Activated naive CD8-positive, alpha-beta T cell treated with anti-CD3 and anti-CD28 coated beads, Interleukin-2, amount 50 U/mL, for 24 hours (primary cell): ENCODE measurements at places on chromosomes 4 and X.
A peak's percentile ranks its signal among the peaks of the same experiment; 100 is the strongest.

GRCh38 chrX:2719774-2720447 is 28.8 kb downstream of the CD99 start:
- H3K36me3 ChIP-seq = peaks cover 79% of the 10 kb centered on the region
- H3K4me3 ChIP-seq = no peak overlapping the region
- H3K27me3 ChIP-seq = no peaks in the 10 kb centered on the region

DNA sequence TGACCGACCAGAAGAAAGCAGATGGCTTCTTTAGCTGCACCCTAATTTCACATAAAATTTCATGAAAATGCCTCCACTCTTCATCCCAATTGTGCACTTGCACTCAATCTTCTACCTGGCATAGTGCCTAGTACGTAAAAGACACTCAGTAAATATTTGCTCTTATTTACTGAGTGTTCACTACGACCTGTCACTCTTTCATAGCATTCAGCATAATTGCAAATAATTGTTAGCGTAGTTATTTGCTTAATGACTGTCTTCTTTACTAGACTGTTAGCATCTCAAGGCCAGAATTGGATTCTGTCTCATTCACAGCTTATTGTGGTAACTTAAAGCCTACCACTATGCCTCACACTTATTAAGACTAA is 130.2 kb downstream of the ENOX2 start:
- no peak for DNase-seq
- H3K36me3 ChIP-seq = peaks cover 3% of the 10 kb centered on the region
- no peaks in the 10 kb centered on the region for H3K27me3 ChIP-seq
- no peak overlapping the region for H3K4me3 ChIP-seq
- peaks cover 6% of the 10 kb centered on the region for H3K4me1 ChIP-seq

GRCh38 chr4:149141391-149141790 is 674.3 kb downstream of the IQCM start:
- no peaks in the 10 kb centered on the region for H3K4me1 ChIP-seq
- H3K4me3 ChIP-seq = no peak overlapping the region
- DNase-seq = no peak
- H3K27me3 ChIP-seq = peaks cover 8% of the 10 kb centered on the region

- no peaks in the 10 kb centered on the region for H3K36me3 ChIP-seq
- H3K27me3 ChIP-seq = peaks cover 53% of the 10 kb centered on the region
- H3K27ac ChIP-seq = no peak overlapping the region
These were observed 10.1 kb upstream of the NEUROG2 start for GRCh38 chr4:112526061-112526460.

GRCh38 chr4:47031751-47032404 is 511 bp downstream of the GABRB1 start:
- H3K27ac ChIP-seq = no peak overlapping the region
- DNase-seq = no peak
- peaks cover 13% of the 10 kb centered on the region for H3K4me1 ChIP-seq
- no peaks in the 10 kb centered on the region for H3K36me3 ChIP-seq
- peak overlapping the region; percentile 48 for H3K4me3 ChIP-seq

DNA sequence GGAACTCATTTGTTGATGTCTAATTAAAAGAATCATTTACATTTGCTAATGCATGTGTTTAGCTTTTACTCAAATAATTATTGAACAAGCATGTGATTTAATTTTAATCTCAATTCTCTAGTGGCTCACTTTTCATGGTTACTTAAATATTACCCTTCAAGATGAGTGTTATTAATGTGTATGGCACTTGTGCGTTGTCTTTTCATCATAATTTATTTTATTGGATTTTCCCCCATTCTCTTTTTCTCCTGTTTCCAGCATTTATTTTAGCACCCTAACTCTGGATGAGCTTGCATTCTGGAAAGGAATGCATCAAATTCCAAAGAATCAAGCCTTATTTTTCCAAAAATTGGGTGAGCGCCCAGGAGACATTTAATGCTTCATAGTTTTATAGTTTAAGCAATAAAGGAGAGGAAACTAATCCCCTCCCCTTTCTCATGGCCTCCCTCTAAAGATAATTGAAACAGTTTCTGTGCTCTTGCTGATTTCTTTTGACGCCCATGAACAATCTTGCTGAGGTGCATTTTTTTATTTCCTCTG is 191.1 kb upstream of the FAT4 start:
- no peak for DNase-seq
- no peaks in the 10 kb centered on the region for H3K27me3 ChIP-seq
- no peak overlapping the region for H3K27ac ChIP-seq
- no peaks in the 10 kb centered on the region for H3K36me3 ChIP-seq

DNA sequence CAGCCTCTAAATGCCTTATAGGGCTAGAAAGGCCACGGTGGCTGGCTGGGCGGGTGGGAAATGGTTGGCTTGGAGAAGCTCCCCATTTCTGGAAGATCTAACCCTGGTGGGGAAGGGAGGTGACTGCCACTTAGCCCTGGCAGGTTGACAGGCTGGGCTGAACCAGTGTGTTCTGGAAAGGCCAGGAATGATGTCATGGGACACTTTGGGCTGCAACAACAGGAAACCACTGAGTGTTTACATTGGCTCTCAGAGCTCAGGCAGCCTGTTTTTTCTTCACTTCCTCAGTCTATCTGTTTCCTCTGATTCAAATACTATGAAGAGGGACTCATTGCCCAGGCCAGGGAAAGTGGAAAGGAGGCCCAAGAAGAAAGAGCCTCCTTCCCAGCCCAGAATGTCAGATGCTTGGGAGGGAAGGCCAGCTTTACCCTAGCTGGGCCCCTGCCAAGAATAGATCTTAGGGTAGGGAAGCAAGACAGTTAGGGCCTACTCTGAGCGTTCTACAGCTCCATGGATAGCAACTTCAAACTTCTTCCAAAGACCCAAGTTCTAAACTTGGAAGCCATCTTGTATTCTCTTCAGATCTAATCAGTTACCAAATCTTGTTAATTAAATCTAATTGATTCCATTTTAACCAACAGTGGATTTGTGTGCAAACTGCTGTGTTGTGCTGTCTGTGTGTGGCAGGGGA is 65.8 kb upstream of the MSN start:
- peaks cover 77% of the 10 kb centered on the region for H3K4me1 ChIP-seq
- H3K4me3 ChIP-seq = peak overlapping the region; percentile 32
- no peaks in the 10 kb centered on the region for H3K27me3 ChIP-seq
- peaks cover 3% of the 10 kb centered on the region for H3K36me3 ChIP-seq
- DNase-seq = peak; percentile 52

GRCh38 chr4:27524224-27524623 is 663.6 kb downstream of the STIM2 start:
- H3K36me3 ChIP-seq = no peaks in the 10 kb centered on the region
- DNase-seq = no peak
- no peaks in the 10 kb centered on the region for H3K4me1 ChIP-seq
- no peak overlapping the region for H3K4me3 ChIP-seq
- no peak overlapping the region for H3K27ac ChIP-seq

DNA sequence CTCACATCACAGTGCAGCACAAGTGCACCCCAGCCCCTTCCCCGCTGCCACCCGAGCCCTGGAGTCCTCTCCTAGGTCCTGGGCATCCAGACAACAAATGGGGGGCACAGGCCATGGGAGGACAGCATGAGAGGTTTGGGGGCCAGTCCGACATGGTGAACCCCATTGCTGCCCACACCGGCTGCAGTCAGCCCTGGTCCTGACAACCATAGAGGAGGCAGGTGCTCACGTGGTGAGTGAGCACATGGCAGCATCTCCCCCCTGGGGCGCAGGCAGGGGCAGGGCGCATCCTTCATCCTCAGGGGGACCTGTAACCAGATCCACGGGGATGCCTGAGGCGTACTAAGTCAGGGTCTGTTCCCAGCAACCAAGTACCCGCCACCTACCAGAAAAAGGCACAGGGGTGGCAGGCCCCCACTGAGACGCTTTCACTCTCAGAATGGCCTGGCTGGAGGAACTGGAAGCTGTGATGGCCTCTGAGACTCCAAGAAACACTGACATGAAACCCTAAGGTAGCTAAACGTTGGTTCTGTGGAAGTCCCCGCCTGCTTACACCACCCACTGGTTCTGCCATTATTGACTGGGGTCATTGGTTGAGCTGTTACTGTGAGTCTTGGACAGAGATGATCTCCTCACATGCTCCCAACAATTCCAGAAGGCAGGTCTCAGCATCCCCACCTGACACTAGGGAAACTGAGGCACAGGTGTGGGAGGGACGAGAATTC is 6.5 kb downstream of the ZFYVE28 start:
- peak overlapping the region; percentile 93 for H3K27ac ChIP-seq
- DNase-seq = peak; percentile 21
- H3K36me3 ChIP-seq = no peaks in the 10 kb centered on the region
- H3K4me3 ChIP-seq = peak overlapping the region; percentile 70

DNA sequence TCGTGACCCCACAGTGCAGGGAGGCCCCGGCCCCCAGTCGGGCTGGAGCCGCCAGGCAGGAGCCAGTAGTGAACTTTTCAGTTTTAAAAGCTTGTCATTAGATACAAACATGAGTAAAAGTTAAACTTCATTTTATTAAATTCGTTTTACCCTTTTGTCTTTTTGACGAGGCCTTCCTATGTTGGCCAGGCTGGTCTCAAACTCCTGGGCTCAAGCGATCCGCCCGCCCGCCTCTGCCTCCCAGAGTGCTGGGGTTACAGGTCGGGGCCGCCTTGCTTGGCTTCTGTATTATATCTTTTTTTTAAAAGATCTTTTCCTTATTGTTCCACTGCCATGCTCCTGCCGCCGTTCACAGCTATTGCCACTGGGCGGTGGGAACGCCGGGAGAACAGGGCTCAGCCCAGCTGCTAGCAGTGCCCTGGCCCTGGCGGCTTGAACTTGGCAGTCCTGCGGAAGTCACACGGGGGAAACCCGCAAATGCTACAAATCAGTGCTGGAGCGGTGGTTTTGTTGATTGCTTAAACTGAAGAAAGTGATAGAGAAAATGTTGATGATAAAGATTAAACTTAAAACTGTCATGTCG is 968 bp upstream of the NELFA start:
- DNase-seq = peak; percentile 64
- H3K4me1 ChIP-seq = peaks cover 30% of the 10 kb centered on the region
- H3K27ac ChIP-seq = peak overlapping the region; percentile 87
- H3K27me3 ChIP-seq = no peaks in the 10 kb centered on the region
- peak overlapping the region; percentile 91 for H3K4me3 ChIP-seq

DNA sequence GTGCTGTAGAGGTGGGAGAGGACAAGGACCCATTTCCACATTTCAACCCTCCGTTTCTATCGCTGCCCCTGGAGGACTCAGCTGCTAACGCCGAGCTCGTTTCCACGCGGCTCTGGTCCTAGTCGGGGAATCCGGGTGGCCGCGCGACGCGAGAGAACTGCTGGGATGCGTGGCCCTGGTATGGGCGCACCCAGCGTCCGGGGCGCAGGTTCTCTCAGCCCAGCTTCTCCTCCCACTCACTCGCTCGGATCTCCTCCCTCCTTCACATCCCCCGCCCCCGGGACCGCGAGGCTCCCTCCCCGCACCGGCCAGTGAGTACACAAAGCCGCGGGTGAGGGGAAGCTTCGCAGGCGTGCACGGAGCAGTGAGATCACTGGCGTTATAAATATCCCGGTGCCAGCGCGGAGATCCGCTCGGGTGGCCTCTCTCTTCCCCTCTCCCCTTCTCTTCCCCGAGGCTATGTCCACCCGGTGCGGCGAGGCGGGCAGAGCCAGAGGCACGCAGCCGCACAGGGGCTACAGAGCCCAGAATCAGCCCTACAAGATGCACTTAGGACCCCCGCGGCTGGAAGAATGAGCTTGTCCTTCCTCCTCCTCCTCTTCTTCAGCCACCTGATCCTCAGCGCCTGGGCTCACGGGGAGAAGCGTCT is at the start of gene FGF5:
TSS of gene FGF5 (plus strand) at position 412 of the 649 bp plus-strand sequence. CDS start at position 573, 161 bp downstream.
- no peaks in the 10 kb centered on the region for H3K36me3 ChIP-seq
- no peak within 1 kb of the TSS for H3K27ac ChIP-seq
- peaks cover 89% of the 10 kb centered on the region for H3K27me3 ChIP-seq
- DNase-seq = peak; percentile 24
- peaks cover 22% of the 10 kb centered on the region for H3K4me1 ChIP-seq

- no peak overlapping the region for H3K27ac ChIP-seq
- H3K4me3 ChIP-seq = no peak overlapping the region
- H3K4me1 ChIP-seq = no peaks in the 10 kb centered on the region
- DNase-seq = no peak
- no peaks in the 10 kb centered on the region for H3K36me3 ChIP-seq
These were observed 225.8 kb upstream of the TRAM1L1 start for GRCh38 chr4:117311215-117311614.

GRCh38 chr4:2289955-2290333 is 28.0 kb upstream of the MXD4 start:
- H3K27me3 ChIP-seq = no peaks in the 10 kb centered on the region
- peaks cover 28% of the 10 kb centered on the region for H3K4me1 ChIP-seq
- H3K36me3 ChIP-seq = no peaks in the 10 kb centered on the region
- no peak overlapping the region for H3K27ac ChIP-seq
- DNase-seq = no peak

- no peak overlapping the region for H3K27ac ChIP-seq
- H3K4me3 ChIP-seq = no peak overlapping the region
- H3K36me3 ChIP-seq = no peaks in the 10 kb centered on the region
- peaks cover 12% of the 10 kb centered on the region for H3K4me1 ChIP-seq
- DNase-seq = no peak
- no peaks in the 10 kb centered on the region for H3K27me3 ChIP-seq
These were observed 88.0 kb upstream of the CBR4 start for GRCh38 chr4:169098054-169098497.

GRCh38 chr4:20809812-20810211 is 109.6 kb downstream of the PACRGL start:
- no peak for DNase-seq
- no peaks in the 10 kb centered on the region for H3K27me3 ChIP-seq
- H3K4me3 ChIP-seq = no peak overlapping the region
- no peak overlapping the region for H3K27ac ChIP-seq
- no peaks in the 10 kb centered on the region for H3K36me3 ChIP-seq
- H3K4me1 ChIP-seq = no peaks in the 10 kb centered on the region

GRCh38 chr4:105088110-105088879 is 58.4 kb upstream of the TET2 start:
- H3K27ac ChIP-seq = no peak overlapping the region
- H3K36me3 ChIP-seq = peaks cover 2% of the 10 kb centered on the region
- no peaks in the 10 kb centered on the region for H3K4me1 ChIP-seq
- H3K27me3 ChIP-seq = peaks cover 8% of the 10 kb centered on the region
- DNase-seq = no peak
- no peak overlapping the region for H3K4me3 ChIP-seq

DNA sequence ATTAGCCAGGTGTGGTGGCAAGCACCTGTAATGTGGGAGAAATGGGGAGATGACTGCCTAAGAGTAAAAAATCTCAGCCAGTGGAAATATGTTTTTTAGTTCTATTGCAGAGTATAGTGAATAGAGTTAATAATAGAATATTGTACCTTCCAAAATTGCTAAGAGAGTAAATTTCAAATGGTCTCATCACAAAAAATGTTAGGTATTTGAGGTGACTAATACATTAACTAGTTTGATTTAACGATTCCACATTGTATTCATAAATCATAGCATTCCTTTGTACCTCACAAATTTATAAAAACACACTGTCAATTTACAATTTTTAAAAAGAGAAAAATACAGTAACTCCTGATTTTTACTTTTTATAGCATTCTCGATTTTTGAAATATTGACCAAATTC is 681.5 kb upstream of the EPHA5 start:
- no peaks in the 10 kb centered on the region for H3K4me1 ChIP-seq
- no peak overlapping the region for H3K4me3 ChIP-seq
- H3K36me3 ChIP-seq = no peaks in the 10 kb centered on the region

- peaks cover 2% of the 10 kb centered on the region for H3K4me1 ChIP-seq
- no peak for DNase-seq
- peaks cover 30% of the 10 kb centered on the region for H3K27me3 ChIP-seq
- no peak overlapping the region for H3K4me3 ChIP-seq
- no peak overlapping the region for H3K27ac ChIP-seq
These were observed 2.6 kb downstream of the NLGN4X start for GRCh38 chrX:6225911-6226595.
